ENCODE measurements at places on chromosomes 7 and 10.

- DNase-seq: no peak
Measured at GRCh38 chr7:13152755-13153154, 465.3 kb downstream of the ARL4A start.

DNA sequence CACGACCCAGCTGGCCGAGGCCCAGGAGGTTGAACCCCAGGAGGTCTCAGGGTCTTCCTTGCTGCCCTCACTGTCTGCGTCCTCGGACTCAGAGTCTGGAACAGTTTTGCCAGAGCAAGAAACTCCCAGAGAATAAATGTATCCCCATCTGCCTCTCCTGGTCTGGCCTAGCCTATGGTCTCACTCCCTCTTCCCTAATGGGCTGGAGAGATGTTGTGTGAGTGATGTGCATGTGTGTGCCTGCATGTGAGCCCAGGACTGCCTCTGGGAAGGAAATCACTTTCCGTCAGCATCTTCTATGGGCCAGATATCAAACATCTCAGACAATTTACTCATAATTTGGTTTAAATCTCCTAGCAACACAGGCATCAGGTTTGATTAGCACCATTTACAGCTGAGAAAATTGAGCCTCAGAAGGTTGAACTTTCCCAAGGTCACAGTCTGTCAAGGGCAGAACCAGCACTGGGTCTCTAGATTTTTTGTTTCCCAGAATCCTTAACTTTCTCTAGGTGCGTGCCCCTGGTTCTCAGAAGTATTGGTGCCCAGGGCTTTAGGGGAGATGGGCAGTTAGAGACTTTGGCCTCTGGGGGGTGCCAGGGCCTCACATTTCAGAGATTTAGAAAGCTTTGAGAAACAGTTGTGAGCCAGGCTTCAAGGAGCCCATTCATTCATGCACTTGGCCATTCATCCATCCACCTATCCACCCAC lies 4.9 kb downstream of the TMEM270 start:
- DNase-seq: peak; percentile 50

DNA sequence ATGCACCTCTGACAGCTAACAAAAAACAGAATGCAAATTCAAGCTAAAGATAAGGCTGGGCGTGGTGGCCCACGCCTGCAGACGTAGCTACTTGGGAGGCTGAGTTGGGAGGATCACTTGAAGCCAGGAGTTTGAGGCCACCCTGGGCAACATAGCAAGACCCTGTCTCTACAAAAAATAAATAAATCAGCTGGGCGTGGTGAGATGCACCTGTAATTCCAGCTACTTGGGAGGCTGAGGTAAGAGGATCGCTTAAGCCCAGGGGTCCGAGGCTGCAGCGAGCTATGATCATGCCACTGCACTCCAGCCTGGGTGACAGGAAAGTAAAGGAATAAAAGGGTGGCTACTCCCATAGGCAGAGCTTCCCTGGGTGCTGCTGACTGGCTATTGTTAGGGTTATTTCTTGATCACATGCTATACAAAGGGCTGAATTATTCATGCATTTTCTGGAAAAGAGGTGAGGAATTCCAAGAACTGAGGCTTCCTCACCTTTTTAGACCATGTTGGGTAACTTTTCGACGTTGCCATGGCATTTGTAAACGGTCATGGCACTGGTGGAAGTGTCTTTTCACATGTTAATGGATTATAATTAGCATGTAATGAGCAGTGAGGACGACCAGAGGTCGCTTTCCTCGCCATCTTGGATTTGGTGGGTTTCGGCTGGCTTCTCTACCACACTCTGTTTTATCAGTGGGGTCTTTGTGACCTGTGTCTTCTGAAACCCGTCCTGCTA lies 6.9 kb upstream of the PSMG3 start:
- DNase-seq: no peak

DNA sequence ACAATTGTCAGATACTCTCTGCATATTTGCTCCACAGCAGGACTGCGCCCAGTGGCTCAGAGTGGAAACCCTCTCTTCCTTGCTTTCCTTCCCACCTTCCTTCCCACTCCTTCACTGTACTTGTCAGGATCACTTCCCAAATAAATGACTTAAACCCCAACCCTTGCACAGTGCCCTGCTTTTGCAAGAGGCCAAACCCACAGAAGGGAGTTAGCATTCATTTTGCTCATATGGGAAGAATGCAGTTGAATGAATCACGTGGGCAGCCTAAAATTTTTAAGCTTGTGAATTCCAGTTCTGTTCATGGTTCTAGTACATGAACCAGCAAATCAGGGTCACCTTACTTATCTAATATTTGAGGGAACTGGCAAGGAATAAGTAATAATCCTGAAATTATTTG lies 47.7 kb upstream of the SFMBT2 start:
- DNase-seq: no peak

DNA sequence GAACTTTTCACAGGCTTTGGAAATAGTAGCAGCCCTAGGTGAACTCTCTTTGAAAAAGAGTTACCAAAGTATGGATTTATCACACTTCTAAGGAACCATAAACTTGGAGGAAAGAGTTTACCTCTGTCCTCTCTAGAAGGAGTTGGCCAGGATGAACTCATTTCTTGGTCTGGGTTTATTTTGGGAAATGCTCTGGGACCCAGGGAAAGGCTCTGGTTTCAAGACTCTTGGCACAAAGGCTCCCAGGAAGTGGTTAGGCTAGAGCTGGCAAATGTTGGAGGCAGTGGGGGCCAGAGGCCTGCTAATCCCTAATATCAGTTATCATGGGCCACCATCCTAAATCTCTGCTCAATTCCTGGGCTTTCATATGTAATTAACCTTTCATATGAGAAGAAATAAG lies 36.3 kb upstream of the CDK6 start:
- DNase-seq: no peak

GRCh38 chr7:49774459-49775064 lies 1.1 kb downstream of the VWC2 start:
- no peak for DNase-seq

DNA sequence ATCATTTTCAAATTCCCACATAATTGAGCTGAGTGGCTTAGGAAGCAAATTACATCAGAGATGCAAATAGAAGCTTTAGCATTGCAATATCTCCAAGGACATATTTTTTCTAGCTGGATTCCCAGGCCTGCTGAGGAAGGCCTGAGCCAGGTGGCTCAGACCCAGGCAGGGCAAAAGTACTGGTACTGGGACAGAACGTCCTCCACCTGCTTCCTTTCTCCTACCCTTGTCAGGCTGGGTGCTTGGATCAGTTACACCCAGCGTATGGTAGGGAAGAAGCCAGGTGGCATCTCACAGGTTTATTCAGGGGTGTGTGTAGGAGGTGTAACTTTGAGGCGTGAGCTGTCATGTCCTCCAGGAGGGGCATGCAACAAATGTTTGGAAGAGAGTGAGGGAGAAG lies 3.0 kb upstream of the PANK1 start:
- DNase-seq: no peak

- no peak for DNase-seq
Measured at GRCh38 chr10:6194311-6194710, 8.4 kb upstream of the PFKFB3 start.

DNA sequence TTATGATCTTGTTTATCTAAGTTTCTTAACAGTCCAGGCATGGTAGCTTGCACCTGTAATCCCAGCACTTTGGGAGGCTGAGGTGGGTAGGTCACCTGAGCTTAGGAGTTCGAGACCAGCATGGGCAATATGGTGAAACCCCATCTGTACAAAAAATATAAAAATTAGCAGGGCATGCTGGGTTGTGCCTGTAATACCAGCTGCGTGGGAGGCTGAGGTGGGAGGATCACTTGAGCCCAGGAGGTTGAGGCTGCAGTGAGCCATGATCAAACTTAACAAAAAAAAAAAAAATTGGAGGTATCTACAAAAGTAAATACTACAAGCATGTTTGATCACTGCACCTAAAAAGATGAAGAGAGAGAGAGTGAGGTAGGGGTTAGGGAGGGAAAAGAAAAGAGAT lies 9.0 kb upstream of the EZH2 start:
- no peak for DNase-seq

DNA sequence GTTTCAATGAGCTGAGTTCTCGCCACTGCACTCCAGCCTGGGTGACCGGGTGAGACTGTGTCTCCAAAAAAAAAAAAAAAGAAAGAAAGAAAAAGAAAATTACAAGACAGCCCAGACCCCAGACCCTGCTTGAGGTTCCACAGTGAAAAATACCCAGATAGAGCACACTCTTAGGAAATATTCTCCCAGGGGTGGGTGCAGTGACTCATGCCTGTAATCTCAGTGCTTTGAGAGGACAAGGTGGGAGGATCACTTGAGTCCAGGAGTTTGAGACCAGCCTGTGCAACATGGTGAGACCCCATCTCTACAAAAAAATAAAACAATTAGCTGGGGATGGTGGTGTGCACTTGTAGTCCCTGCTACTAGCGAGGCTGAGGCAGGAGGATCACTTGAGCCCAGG lies 41.1 kb upstream of the GTF2IRD1 start:
- no peak for DNase-seq

DNA sequence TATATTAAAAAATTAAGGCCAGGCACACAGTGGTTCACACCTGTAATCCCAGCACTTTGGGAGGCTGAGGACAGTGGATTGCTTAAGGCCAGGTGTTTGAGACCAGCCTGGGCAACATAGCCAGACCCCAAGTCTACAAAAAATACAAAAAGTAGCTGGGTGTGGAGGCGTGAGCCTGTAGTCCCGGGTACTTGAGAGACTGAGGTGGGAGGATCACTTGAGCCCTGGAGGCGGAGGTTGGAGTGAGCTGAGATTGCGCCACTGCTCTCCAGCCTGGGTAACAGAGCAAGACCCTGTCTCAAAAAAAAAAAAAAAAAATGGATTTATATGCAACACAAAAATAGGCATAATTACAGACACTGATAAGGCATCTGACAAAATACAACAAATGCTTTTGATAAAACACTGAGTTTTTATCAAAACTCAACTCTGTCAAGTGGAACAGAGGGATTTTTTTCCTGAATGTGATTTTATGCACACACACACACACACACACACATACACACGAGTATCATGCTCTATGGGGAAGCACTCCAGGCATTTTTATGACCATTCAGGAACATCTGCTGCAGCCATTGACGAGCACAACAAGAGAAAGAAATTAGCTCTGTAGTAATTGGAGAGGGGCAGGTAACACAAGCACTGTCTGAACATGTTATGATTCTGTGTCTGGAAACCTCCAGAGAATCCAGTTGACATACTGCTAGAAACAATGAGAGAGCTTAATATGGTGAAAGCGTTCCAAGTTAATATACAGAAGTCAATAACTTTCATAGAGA lies 193.1 kb downstream of the WDR37 start:
- no peak for DNase-seq

DNA sequence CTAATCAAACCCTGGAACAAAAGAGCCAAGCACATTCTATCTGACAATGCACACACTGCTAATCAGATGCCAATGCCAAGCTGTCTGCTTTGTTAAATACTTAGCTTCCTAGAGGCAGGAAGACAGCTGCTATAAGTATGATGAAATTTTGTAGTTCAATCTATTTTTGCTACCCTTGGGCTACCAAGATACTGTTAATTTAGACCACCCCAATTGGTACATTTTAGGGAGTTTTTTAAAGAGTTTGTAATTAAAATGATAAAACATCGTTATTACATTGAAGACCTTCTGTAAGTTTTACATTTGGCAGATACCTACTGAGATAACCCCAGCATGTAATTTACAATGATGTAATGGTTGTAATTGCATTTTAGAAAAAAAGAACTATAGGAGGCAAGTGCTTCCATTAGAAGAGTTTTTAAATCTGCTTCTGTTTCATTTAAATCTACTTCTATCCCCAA lies 268.5 kb downstream of the ADK start:
- DNase-seq: no peak

DNA sequence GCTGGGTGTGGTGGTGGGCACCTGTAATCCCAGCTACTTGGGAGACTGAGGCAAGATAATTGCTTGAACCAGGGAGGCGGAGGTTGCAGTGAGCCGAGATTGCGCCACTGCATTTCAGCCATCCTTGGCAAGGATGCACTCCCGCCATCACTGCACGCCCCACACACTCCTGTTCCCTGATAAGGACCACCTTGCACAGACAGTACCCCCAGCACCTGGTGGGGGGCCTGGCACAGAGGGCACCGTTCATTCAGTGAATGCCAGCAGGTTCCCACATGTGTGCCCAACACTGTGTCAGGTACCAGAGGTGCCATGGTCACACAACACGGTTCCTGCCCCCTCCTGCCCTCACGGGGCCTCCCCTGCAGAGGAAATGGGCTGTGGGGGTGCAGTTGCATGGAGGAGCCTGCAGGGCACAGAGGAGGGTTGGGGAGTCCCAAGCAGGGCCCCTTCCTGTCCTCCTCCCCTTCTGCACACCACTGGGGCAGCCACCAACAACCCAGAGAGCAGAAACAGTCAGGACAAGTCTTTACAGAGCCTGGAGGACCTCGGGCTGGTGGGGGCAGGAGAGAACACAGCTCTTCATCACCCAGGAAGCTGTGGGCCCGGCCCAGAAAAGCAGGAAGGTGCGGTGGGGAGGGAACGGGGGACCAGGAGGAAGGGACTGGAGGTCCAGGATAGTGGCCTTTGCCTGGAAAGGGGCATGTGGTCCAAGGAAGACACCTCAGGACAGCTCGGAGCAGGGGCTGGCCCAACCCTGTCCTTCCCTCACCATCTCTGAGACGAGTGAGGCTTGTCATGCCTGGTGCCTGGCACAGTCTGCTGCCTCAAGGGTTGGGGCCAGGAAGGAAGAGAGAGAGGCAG lies 7.1 kb downstream of the CRYGN start:
- peak; percentile 71 for DNase-seq

- no peak for DNase-seq
Measured at GRCh38 chr7:135719688-135720087, 8.3 kb downstream of the SLC13A4 start.

- DNase-seq: no peak
Measured at GRCh38 chr10:117477211-117477947, 65.2 kb upstream of the EMX2 start.

DNA sequence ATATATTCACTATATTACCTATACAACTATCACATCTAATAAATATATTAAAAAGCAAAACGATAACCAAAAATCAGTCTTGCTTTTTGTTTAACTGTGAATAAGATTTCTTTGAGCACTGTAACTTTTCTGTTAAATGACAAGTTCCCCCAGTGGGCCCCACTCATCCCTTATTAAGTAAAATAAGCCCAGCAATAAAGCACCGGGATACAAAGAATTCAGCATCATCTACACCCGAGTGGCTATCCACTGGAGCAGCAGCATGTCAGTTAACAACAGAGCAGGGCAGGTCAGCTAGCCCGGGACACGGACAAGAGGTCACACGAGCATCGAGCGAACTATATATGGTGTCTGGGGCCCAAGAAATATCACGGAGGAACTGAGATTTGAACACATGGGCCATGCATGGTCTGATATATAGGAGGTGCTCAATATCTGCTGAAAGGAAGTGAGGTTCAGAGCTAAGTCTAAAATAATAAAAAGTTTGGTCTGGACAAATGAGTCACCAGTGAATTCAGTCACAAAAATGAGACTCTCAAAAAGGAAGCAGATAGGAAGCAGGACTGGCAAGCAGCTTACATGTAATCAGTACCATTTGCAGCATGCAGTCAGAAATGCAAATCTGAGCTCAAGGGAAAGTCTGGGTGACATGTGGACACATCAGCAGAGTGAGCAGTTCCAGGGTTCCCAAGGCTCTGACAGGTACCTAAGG lies 4.1 kb downstream of the ERCC6 start:
- DNase-seq: peak; percentile 75

GRCh38 chr7:96216373-96216772 lies 105.5 kb downstream of the SLC25A13 start:
- no peak for DNase-seq

Measured in GM10248 (cell line).